ENCODE measurements at places on chromosomes 1 and 21.

- no peak for DNase-seq
Measured at GRCh38 chr1:87346130-87346814, 17.6 kb downstream of the LMO4 start.

GRCh38 chr1:171115280-171115897, 24.7 kb downstream of the FMO3 start:
- no peak for DNase-seq

GRCh38 chr1:198977909-198978308, 339.1 kb downstream of the PTPRC start:
- no peak for DNase-seq

GRCh38 chr1:27555700-27556424, 48.1 kb downstream of the AHDC1 start:
- DNase-seq = peak; percentile 49

DNA sequence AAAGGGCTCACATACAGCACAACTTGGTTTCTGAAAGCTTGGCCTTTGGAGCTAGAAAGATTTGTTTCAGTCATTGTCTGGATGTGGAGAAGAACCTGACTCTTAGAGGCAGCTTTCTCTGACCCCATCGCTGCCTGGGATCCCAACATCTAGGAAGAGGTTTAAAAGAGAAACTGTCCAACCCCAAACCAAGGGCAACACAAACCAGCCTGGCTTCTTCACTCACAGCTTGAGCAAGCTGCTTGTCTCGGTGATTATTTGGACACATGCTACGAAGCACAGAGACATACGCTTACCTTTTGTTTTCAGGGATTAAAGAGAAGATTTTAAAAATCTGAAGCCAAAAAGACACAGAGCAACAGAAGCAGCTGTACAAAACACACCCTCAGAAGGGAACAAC, 109.8 kb downstream of the ETS2 start:
- DNase-seq = no peak

- no peak for DNase-seq
Measured at GRCh38 chr1:177569476-177569875, 398.7 kb downstream of the BRINP2 start.

DNA sequence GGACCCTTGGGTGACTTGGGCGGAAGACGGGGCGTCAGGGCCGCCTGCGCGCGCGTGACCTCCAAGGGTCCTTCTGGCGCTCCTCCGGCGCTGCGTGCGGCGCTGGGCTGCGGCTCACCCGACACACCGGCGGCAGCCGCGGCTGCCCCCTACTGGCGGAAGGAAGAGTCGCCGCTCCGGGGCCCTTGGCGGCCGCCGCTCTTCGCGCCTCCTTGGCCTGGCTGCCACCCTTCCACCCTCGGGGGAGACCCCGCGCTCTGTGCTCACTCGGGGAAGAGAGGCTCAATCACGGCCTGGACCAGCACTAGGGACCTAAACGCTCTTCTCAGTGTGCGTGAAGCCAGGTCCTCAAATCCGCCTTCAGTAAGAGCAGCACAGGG, 89.7 kb downstream of the DMRTA2 start:
- DNase-seq = peak; percentile 42

- no peak for DNase-seq
Measured at GRCh38 chr1:44664730-44665370, 9.4 kb downstream of the TMEM53 start.

- DNase-seq = no peak
Measured at GRCh38 chr1:50666849-50667248, 243.6 kb upstream of the DMRTA2 start.

GRCh38 chr1:230849451-230850224, 18.7 kb downstream of the C1orf198 start:
- peak; percentile 65 for DNase-seq

DNA sequence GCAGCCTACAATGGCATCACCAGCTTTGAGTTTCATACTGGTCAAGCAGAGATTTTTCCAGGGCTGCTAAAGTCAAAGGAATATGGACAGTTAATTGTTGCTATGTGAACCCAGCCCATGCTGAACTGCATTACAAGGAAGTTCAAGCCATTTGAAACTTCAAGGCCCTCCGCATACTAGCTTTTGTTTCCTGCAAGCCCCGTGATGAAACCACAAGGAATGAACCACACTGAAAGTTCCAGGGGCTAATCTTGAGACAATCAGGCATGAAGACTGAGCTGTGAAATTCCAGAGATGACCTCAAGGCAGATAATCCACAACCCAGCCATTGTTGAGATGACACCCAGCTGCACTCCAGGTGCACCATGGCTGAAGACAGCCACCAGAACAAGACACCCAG, 180.8 kb downstream of the C1orf21 start:
- no peak for DNase-seq

- no peak for DNase-seq
Measured at GRCh38 chr1:187157115-187157514, 328.4 kb downstream of the PLA2G4A start.

- DNase-seq = no peak
Measured at GRCh38 chr1:172176206-172176605, 244.3 kb upstream of the C1orf105 start.

DNA sequence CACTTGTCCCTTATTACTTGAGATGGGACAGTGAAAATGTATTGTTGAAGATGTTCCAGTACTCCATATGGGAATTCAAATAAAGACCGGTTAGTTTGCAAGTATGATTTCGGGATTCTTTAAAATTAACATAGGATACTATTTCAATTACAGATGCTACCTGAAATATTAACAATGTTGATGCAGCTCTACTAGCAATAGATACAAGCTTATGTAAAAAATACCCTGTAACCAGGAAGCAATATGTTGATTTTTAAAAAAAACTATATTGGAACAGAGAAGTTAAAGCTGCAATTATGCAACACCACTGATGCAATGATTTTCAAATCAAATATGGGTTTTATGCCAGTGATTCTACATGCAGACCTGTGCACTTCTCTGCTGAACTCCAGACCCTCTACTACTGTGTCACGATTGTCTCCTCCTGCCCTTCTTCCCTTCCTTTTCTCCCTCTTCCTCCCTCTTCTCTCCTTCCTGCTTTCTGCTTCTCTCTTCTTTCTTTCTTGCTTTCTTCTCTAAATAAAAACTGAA, 179.2 kb downstream of the ATP6V1G3 start:
- DNase-seq = no peak

- no peak for DNase-seq
Measured at GRCh38 chr1:185300152-185300551, 16.9 kb downstream of the IVNS1ABP start.

DNA sequence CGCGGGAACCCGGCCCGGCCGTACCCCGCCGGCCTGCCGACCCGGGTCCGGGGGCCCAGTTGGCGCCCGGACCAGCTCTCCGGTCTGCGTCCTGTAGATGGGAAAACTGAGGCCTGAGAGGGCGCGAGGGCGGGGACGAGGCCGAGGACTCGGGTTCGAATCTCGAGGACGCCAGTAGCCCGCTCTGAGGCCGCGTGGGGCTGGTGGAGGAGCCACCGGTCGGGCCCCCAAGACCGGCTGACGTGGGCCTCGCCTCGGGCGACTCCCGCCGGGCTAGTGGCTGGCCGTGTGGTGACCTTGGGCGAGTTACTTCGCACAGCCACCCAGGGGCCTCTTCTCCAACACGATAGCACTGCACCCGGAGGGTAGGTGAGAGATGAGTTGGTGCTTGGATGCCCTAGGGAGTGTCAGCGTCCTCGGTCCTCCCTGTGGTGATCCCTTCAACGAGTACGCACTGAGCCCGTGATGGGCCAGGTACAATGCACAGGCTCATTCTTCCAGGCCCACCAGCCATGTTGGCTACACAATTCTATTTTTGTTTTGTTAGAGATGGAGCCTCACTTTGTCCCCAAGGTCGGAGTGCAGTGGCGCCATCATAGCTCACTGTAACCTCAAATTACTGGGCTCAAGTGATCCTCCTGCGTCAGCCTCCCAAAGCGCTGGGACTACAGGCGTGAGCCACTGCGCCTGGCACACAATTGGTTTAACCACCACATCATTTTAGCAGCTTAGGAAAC, 404 bp upstream of the SCMH1 start:
- peak; percentile 38 for DNase-seq

DNA sequence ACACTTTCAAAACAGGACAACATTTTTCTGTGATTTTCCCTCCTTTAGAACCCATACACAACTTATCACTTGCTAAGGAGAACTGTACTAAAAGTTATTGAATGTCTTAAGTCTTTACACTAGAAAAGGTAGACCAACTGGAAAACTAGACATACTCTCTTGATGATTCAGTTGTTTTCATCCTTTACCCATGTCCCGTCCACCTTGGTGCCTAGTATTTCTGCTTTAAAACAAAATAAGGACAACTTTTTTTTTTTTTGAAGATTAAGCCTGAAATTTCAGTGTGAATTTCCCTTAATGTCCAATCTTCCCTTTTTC, 4.5 kb downstream of the CDKN2C start:
- no peak for DNase-seq

DNA sequence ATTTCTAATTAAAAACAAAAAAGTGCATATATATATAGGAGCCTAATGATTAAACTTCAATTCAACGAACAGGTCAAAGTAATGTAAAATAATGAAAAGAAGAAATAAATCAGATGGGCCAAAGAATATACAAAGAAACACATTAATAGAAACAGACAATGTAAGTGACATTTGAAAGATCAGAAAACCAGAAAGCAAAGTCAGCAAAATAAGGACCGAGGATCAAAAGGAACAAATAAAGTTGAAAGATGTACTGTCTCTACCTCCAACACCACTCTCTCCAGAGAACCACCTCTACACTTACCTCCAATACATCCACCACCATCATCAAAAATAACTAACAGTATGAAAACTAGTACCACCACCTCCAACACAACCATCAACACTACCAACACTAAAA, 1226.3 kb upstream of the NCAM2 start:
- DNase-seq = no peak

DNA sequence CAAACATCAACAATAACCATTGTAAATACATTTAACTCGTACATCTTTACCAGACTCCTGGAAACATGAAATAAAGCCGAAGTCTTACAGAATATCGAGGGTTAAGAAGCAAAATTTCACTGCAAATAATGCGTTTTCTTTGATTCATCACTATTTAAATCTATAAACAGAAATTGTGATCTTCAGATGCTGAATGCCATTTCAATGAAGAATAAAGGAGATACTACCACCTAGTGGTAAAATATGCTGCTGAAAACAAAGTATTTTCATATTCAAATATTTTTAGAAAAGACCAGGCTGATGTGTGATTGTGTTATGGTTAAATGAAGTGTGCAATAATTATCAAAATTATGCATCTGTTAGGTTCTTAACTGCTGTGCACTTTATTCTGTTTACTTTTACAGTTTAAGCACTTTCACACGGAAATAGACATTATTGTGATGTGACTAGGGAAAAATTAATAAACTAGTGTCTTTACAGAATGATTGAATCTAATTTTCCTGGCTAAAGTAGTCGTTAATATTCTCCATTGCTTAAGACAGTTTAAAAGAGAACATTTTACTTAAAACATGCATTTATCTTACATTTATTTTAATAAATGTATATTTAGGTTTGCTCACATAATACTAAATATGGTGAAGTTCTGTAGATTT, 1093.1 kb downstream of the MRPL39 start:
- DNase-seq = no peak

DNA sequence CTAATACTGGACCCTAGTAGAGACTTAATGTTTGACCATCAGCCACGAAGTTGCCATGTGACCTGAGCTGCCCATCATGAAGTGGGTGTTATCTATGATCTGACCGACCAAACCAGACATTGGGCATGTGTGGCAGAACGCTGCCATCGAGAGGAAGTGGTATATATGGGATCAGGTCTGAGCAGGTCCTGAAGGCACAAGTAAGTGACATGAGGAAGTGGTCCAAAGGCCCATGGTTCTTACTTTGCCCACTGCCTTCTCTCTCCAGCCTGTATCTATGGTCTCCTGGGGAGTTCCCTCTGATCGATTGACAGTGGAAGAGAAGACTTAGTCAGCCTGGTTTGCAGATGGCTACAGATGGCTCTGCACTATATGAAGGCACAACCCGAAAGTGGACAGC, 7.9 kb downstream of the SPSB1 start:
- DNase-seq = no peak

- DNase-seq = no peak
Measured at GRCh38 chr1:201310251-201310985, 27.1 kb downstream of the PKP1 start.

DNA sequence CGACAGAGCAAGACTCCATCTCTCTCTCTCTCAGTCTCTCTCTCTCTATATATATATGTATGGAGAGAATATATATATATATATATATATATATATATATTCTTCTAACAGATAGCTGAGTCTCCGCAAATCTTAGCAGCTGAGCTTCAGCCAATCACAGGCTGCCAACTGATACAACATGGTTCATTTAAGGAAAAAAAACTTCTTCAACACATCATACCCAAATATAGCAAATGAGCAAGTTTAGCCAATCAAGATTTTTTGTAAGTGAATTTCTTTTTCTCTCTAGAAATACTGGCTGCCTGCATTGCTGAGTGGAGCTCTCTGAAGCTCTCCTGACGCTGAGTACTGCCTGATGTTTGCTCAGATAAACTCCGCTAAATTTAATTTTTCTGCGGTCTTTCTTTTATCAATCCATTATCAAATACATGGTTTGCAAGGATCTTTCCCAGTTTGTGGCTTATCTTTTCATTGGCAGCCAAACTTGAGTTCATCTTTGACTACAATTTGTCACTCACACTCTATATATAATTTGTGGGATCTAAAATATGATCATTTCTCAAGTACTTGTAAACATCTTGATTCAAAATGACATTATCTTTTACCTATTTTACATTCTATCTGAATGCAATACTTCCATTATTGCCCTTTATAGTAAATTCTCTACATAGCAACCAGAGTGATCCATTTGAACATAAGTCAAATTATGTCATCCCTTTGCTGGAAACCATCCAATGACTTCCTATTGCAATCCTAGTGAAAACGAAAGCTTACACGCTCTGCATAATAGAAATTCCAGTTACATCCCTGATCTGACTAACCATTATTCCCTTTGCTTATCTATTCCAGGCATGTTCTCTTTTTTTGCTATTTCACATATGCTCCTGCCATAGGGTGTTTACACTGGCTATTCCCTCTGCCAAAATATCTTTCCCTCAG, 2131.7 kb downstream of the MRPL39 start:
- DNase-seq = peak; percentile 9

DNA sequence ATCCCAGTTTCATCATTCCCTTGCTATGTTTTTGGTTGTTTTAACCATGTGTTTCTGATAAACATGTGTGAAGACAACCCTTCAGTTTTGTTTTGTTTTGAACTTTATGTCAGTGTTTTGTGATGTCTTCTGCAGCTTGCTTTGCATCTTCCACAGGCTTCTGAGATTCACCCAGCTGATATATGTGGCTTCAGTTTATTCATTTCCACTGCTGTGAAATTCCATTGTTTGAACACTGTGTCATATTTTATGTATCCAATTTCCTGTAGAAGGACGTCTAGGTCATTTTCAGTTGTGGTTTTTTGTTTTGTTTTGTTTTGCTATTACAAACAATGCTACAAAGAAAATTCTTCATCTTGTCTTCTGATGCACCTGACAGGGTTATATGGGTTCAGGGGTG, 27.2 kb upstream of the SLC26A9 start:
- no peak for DNase-seq

All from left lung (tissue), 14 donors.